Right renal pelvis (tissue), 4 donors: ENCODE measurements at places on chromosomes 5 and 9. TPM values are rescaled to one million over a fixed set of nuclear protein-coding genes. Genes with fewer than 3 reads are reported as not detected.

DNA sequence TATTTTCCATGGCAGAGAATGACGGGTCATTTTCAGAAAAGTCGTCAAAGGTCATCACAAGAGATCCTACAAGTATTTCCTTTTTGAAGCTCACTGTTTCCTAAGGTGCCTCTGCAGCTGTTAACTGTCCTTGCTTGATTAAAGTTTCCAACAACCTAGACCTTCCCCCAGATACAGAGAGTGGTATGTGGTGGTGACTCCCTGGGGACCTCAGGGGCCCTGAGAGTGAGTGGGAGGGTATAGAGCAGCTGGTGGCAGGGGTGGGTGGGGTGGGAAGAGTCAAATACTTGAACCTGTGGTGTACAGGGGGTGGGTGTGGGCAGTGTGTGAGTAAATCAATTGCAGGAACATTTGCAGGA lies 1.6 kb upstream of the CD72 start:
- DNase-seq, result no peak

- DNase-seq, result no peak
Observed at GRCh38 chr5:129063483-129064113, 31.0 kb upstream of the ISOC1 start.

GRCh38 chr9:114410910-114411309 lies 23.1 kb upstream of the AKNA start:
- no peak for DNase-seq

- DNase-seq, result peak; percentile 67
Observed at GRCh38 chr9:135156525-135157510, 69.3 kb downstream of the OLFM1 start.

GRCh38 chr9:71767776-71768321 lies 464 bp downstream of the CEMIP2 start:
- DNase-seq, result no peak

DNA sequence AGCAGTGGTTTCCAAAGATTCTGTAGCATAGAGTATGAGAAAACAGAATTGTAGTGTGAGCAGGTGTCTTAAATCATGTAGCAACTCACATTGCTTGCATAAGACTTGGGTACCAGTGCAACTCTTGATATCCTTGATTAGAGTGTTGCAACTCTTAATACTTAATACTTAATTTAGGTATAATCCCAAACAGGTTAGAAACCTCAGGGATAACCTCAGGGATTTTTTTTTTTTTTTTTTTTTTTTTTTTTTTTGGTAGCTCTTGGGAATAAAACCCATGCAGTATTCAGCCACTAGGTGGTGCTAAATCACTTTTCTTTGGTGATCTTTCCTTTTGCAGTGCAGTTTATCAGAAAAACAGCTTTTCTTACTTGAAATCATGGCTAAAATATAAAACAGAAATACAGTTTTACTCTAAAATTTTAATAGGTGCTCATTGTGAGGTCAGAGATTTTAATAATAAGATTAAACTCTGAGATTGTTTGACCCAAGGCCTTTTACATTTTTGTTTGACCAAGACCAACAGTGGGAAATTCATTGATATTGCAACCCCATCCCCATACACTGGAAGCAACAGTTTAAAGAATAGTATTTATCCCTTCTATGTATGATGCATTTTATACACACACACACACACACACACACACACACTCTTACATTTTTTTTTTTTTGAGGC lies 55.3 kb downstream of the ERAP1 start:
- DNase-seq, result peak; percentile 41

GRCh38 chr5:103600086-103600485 lies 37.5 kb upstream of the NUDT12 start:
- DNase-seq, result no peak

DNA sequence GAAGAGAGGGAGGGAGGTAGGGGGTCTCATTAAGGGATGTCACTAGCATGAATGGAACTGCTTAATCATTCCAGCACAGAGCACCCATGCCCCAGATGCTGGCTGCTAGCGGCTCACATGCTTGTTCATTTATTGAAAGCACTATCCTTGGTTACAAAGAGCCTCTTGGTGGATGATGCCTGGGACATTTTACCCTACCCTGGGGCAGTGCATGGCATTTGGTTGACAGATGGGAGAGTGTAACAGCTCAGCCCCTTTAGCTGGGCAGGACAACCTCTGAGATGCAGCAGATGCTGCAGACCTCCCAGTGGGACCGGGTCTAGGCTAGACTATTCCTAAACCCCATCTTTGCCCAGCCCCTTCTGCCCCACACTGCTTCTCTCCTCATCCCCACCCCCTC lies 46.9 kb upstream of the TCERG1 start:
- no peak for DNase-seq

DNA sequence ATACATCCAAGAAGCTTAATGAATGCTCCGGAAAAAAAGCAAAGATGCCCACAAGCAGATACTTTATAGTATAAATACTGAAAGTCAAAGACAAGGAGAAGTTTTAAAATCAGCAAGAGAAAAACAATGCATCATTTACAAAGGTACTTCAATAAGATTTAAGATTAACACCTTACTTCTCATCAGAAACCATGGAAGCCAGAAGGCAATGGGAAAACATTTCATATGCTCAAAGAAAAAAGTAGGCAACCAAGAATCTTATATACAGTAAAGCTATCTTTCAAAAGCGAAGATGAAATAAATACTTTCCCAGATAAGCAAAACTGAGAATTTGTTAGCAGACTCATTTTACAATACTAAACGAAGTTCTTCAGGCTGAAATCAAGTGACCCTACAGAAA lies 51.1 kb downstream of the ABHD17B start:
- no peak for DNase-seq

Gene FCN1
- polyA plus RNA-seq, result 2.8 TPM

Gene CACNA1B
- 0.17 TPM for polyA plus RNA-seq

Gene SQSTM1
- 133 TPM for polyA plus RNA-seq

Gene NR5A1
- not detected for polyA plus RNA-seq
